ENCODE measurements at places on chromosomes 6 and 20.

GRCh38 chr20:25368976-25369375 lies 21.7 kb downstream of the ABHD12 start:
- no peak for DNase-seq

- no peak for DNase-seq
Observed at GRCh38 chr20:11551479-11551878, 366.2 kb upstream of the BTBD3 start.

- no peak for DNase-seq
Observed at GRCh38 chr6:87333591-87334181, 4.6 kb upstream of the GJB7 start.

GRCh38 chr6:121435444-121436069 lies at the start of gene GJA1:
Gene GJA1, plus strand, starts transcription at chr6:121435646. Its CDS starts 11,202 bp downstream, at chr6:121446848.
- DNase-seq: no peak

Measured in posterior cingulate gyrus (tissue), 11 donors.